ENCODE measurements at places on chromosomes 13 and 19. TPM values are rescaled to one million over a fixed set of nuclear protein-coding genes. Genes with fewer than 3 reads are reported as not detected.

DNA sequence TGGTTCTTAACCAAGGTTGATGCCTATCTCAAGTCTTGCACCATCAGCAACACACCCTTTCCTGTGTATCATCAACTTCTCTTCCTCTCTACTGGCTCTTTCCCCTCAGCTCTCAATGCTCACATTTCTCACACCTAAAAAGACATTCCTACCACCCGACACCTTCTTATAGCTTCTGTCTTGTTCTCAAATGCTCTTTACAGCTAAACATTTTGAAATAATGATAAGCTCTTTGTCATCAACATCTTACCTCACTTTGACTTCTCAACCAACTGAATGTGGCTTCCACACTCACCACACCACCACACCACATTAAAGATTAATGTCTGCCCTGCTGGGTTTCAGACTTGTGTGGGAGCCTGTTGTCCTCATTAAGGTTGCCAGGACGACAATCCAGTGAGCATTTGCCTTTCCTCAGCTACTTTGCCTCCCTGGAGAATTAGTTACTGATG is 67.8 kb downstream of the RXFP2 start:
- no peak for DNase-seq

DNA sequence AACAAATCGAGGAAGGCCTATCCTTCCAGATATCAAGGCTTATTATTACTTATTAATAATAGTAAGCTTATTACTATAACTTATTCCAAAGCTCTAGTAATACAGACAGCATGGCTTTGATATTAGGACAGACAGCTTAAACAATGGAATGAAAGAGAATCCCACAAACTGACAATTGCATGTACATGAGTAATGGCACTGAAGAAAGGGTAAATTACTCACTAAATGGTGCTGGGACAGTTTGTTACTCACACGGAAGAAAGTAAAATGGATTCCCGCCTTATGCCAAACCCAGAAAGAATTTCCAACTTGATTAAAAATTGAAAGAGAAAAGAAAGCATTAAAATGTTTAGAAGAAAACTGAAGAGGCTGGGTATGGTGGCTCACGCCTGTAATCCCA is 60.3 kb downstream of the MIPEP start:
- DNase-seq, result no peak

GRCh38 chr13:102983496-102983895 is 82.7 kb downstream of the SLC10A2 start:
- DNase-seq, result peak; percentile 49

Gene MATK
- 4.7 TPM for total RNA-seq

Gene LRG1
- total RNA-seq, result 16.2 TPM

Gene LRFN3
- total RNA-seq, result 23.7 TPM

DNA sequence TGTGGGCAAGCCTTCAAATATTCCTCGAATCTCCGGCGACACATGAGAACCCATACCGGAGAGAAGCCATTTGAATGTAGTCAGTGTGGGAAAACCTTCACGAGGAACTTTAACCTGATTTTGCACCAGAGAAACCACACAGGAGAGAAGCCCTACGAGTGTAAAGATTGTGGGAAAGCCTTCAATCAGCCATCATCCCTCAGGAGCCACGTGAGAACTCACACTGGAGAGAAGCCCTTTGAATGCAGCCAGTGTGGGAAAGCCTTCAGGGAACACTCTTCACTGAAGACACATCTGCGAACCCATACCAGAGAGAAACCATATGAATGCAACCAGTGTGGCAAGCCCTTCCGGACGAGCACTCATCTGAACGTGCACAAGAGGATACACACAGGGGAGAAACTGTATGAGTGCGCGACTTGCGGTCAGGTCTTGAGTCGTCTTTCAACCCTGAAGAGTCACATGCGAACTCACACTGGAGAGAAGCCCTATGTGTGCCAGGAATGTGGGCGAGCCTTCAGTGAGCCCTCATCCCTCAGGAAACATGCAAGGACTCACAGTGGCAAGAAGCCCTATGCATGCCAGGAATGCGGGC is 28.8 kb downstream of the ZNF333 start:
- no peak for DNase-seq

GRCh38 chr13:61052175-61052574 is 363.5 kb downstream of the PCDH20 start:
- DNase-seq, result no peak

DNA sequence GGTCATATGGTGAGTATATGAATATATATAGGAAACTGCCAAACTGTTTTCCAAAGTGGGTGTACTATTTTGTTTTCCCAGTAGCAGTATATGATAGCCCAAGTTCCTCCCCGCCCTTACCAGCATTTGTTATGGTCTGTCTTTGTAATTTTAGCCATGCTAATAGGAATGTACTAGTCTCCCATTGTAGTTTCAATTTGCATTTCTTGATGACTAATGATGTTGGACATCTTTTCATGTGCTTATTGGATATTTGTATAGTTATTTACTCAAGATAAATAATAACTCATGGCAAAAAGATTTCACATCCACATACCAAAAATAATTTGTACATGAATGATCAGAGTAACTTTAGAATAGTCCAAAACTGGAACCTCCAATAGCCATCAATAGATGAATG is 75.3 kb upstream of the SERP2 start:
- no peak for DNase-seq

Gene IL12RB1
- 3.1 TPM for total RNA-seq

Gene RNF17
- total RNA-seq, result not detected

GRCh38 chr13:113759525-113760137 is 605 bp downstream of the TMEM255B start:
- no peak for DNase-seq
